RWPE1 (cell line): ENCODE measurements at places on chromosomes 3 and 15.

DNA sequence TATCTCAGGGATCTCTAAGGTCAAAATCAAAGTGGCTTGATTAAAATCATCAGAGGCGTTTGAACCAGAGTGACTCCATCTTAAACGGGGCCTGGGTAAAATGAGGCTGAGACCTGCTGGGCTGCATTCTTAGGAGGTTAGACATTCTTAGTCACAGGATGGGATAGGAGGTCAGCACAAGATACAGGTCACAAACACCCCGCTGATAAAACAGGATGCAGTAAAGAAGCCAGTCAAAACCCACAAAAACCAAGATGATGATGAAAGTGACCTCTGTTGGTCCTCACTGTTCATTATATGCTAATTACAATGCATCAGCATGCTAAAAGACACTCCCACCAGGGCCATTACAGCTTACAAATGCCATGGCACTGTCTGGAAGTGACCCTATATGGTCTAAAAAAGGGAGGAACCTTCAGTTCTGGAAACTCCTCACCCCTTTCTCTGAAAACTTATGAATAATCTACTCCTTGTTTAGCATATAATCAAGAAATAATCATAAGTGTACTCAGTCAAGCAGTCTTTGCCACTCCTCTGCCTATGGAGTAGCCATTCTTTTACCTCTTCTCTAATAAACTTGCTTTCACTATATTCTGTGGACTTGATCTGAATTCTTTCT lies 143.3 kb upstream of the SLCO3A1 start:
- no peak for DNase-seq

DNA sequence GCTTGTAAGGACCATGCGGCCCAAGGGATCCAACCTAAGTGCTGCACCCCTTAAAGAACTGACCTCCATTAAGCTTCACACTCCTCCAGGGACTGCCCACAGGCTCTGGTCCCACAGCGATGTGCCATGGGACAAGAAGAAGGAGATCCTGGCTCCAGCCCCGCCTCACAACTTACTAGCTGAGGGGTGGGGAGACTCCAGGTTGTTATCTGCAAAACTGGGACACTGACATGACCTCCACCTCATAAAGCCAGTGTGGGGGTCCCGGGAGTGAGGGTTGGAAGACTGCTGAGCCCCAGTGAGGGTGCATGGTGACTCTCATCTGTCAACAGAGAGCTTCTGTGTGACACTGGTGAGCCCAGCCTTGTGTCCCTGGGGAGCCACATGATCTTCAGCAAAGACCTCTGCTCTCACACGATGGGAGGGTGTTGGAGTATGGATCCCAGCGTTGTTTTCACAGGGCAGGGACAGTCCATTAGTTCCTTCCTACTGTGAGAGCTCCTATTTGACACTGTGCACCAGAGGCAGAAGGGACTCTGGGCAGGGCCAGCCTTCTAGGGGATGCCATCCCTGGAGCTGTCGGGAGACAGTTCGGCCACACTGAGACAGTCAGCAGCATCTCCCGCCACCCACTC lies 26.7 kb downstream of the EAF1 start:
- DNase-seq: no peak

GRCh38 chr3:176919836-176920765 lies 277.2 kb downstream of the TBL1XR1 start:
- no peak for DNase-seq

DNA sequence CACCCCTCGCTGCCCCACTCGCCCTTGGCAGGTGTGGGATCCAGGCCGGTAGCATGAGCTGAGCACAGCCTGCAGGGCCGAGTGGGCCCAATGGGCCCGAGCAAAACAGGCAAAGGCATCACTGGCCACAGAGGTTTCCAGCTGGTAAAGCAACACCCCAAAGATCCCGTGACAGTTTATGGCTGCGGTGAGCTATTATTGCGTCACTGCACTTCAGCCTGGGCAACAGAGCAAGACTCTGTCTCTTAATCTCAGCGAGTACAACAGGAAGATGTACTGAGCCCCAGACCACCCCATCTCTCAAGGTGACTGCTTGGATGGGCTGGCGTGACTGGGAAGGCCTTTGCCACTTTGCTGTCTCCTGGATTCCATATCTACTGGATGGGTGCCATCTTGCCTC lies 4.3 kb downstream of the JMJD7 start:
- no peak for DNase-seq

DNA sequence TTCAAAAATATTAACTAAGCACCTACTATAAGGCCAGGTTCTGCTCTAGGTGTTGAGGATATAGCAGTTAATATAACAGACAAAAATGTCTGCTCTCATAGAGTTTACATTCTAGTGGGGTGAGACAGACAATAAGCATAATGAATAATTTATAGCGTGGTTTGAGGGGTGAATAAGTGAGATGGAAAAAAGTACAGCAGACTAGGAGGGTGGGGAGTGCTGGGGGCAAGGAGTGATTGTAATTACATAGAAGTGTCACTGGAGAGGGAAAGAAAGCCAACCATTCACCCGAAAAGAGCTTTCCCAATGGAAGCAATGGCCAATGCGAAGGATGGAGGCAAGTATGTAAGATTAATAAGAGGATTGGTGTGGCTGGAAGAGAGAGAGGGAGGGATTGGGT lies 552.9 kb upstream of the KCNMB2 start:
- no peak for DNase-seq

- DNase-seq: no peak
Observed at GRCh38 chr15:45371546-45371945, 6.8 kb downstream of the GATM start.

GRCh38 chr15:49047456-49047855 lies 1.2 kb upstream of the SECISBP2L start:
- no peak for DNase-seq

DNA sequence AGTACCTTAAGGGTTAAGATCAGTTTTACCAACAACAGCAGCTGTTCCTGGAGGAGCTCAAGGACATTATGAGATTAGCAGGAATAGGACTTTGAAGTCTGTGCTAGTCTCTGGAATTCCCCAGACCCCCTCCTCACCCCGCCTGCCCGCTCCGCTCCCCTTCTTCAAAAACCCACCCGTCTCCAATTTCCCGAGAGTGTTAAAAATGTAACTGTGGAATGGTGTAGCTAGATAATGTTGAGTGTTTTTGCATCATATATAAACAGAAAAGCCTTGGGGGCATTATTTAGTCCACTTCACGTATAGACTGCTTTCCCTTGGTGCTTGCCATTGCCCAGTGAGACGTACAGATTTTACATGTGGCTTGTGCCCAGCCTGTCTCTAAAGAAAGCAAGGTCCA lies 65.0 kb upstream of the SEMA6D start:
- DNase-seq: no peak

DNA sequence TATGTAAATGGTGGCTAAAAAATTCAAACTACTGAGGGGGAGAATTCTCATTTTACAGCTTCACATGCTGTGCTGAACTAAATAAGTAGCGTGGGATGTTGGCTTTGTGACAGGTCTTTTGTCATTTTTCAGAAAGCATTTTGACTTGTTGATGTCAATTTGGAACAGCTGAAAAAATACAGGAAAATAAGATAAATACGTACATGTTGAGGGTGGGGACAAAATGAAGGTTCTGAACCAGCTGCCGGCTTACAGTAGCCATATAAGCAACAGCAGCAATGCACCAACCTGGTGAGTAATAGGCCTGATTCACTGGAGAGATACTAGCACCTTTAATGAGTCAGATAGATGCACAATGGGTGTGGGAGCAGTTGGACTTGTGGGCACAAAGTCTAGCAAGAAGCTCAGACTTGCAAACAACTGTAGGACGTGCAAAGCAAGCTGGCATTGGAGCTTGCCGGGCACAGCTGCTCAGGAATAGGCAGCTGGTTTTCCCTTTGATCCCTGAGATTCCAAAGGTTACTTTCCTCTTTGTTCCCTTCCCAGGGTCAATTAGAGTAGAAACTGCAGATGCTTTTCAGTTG lies 12.9 kb downstream of the B3GNT5 start:
- peak; percentile 92 for DNase-seq

- no peak for DNase-seq
Observed at GRCh38 chr3:99721633-99722007, 83.2 kb downstream of the COL8A1 start.

- no peak for DNase-seq
Observed at GRCh38 chr15:56608140-56608778, 125.0 kb downstream of the ZNF280D start.

- peak; percentile 34 for DNase-seq
Observed at GRCh38 chr15:31360843-31361763, 34.5 kb downstream of the KLF13 start.

DNA sequence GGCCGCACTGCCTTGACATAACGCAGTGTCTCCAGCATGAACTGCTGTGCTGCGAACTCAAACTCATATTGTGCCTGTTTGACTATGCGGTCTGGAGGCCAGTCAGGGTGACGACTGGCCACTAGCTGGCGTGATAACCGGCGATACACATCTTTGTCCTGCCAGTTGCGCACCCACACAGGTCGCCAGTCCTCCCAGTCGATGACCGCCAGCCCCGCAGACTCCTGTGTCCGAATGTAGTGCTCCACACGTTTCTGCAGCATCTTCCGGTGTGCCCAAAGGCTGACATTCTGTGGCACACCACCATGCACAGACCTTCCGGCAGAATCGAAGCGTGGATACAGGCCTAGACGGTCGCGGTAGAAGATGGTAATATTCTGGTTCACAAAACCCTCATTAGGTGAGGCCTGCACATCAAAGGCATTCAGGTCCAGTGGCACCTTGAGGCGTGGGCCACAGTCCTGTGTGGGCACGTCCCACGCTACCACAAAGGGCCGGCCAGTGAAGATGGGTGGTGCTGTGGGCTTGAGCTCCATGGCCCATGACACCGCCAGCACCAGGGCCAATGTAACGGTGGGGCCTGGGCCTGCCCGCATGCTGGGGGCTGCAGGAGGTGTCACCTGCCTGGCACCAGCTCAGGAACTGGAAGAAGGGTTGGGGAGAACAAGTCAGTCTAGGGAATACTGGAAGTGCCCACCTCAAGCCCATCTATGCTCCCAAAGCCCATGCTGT lies 2.5 kb downstream of the HYAL2 start:
- no peak for DNase-seq

DNA sequence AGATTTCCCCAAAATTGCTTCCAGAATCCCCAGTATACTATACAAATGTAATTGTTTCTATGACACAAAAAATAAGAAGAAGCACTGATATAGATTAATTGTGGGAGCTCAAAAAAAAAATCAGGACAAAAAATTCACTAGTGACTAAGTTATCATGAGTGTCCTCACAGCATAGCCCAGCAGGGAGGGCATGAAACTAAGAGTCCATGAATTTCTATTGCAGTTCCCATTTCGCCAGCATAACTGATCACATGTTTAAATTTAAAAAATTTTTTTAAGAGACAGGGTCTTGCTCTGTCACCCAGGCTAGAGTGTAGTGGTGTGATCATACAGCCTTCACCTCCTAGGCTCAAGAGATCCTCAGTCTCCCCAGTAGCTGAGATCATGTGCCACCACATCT lies 10.6 kb downstream of the NCEH1 start:
- no peak for DNase-seq

DNA sequence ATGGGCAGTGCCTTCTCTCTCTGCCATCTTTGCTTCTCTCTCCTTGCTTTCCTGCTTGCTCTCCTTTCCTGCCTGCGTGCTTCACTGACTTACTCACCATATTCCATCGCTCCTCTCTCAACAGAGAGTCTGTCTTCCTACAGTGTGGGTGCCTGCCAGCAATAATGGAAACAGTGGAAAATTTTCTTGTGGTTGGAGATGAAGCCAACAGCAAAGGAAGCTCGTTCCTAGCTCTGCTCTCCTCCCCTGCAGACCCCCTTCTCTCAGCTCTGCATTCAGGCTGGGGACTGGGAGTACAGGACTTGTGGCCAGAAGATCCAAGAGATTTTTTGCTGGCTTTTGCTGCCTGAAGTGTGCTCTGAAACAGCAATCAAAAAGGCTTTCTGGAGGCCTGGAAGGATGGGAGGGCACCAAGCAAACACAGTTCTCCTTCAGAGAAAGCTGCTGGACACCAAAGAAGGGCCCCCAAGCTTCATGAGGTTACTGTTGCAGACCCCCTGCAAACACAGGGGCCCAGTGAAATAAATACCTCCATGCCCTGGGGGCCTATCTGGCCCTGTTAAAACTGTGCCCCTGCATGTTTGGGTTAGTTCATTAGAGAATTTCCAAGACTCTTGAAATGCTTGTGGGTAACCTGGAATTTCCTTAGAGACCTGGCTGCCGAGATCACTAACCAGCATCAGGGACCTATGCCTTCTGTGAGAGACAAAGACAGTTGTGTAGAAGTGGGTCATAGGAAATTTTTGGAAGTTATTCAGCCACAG lies 149.9 kb upstream of the RASGRP1 start:
- DNase-seq: peak; percentile 21

- no peak for DNase-seq
Observed at GRCh38 chr3:17387108-17387507, 355.3 kb downstream of the TBC1D5 start.

GRCh38 chr3:160259589-160259988 lies 34.4 kb downstream of the C3orf80 start:
- no peak for DNase-seq

GRCh38 chr3:137787529-137787928 lies 23.4 kb downstream of the SOX14 start:
- no peak for DNase-seq

GRCh38 chr15:89632563-89633430 lies 22.5 kb downstream of the KIF7 start:
- no peak for DNase-seq

DNA sequence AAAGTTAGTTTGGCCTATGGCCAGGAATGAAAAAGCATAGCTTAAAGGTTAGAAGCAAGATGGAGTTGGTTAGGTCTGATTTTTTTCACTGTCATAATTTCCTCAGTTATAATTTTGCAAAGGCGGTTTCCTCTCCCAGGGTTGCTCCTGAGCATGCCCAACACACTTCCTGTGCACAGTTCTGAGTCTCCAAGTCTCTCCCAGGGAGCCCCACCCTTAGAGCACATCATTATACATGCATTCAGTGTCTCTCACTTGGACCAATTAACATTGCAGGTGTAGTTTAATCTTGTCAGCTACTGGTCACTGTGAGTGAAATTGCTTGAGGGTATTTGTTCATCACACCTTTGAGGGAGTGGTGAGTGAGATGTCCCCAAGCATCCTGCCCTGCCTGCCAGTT lies 96.0 kb upstream of the ATP10A start:
- DNase-seq: no peak

DNA sequence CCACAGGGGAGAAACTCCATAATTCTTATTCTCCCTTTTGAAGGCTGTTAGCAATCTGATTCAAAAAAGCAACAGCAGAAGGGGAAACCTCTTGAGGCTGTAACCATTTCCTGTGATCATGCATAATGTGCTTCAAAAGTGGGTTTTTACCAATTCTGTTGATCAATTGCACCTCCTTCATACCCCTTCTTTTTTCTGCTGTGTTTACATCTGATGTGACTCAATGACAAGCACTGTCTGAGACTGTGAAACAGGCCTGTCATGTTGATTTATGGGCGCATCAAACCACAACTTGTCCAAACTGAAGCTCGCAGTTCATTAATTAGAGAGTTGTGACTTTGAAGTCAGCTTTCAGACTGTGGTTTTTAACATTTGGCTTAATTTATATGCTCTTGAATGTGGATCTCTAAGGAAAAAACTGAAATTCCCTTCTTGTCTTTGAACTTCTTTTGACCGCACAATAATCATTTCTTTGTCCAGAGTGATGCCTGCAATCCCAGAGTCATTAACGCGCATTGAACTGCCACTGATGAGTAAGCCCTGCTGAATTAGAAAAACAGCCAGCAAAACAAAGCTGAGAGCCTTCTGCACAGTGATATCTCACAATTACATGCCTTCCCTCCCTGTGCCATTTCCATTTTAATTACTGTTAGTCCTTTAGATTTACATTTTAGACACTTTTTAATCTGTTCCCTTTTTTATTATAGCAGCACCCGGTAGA lies 532.8 kb downstream of the FOXP1 start:
- no peak for DNase-seq

- no peak for DNase-seq
Observed at GRCh38 chr3:60610441-60611112, 640.7 kb downstream of the FHIT start.
